Karpas-422 (cell line): ENCODE measurements at places on chromosomes 2 and 18. TPM values are rescaled to one million over a fixed set of nuclear protein-coding genes. Genes with fewer than 3 reads are reported as not detected.

DNA sequence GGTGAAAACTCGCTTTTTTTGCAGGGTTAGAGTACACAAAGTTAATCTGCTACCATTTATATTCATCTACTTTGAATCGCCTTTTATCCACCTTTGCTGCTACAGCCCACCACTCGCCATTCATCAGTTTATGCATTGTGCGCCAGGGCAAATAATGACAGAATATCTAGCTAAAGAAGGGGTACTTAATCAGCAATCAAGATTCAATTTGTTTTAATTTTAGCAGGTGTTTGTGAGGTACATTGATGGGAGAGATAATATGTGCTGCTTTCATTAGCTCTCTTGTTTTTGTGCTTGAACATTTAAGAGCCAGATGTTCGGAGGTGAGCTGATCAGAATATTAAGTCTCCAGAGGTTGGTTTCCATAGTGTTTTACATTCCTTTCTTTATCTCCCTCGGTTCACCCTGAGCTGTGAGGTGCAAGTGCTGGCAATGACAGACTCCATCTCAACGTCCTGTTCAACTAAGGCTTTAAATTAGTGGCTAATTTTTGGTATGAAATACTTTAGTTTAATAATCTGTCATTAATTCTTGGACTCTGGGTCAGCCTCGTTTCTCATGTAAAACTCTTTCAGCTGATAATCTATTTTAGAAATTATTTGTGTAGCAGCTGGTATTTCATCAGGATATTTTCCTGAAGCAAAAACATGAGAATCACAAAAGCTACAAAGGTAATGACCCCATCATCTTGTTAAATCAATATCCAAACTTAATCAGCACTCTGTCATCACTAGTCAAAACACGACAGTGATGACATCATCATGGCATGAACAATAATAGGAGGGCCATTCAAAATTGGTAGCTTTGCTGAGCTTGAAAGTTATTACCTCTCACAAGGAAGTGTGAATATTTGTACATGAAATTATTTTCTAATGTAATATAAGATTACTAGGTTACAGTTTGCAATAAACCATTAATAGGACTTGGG is 479.9 kb upstream of the FANCL start:
- no peak for DNase-seq

GRCh38 chr18:47528343-47528742 is 276.9 kb upstream of the SKOR2 start:
- no peak for DNase-seq

DNA sequence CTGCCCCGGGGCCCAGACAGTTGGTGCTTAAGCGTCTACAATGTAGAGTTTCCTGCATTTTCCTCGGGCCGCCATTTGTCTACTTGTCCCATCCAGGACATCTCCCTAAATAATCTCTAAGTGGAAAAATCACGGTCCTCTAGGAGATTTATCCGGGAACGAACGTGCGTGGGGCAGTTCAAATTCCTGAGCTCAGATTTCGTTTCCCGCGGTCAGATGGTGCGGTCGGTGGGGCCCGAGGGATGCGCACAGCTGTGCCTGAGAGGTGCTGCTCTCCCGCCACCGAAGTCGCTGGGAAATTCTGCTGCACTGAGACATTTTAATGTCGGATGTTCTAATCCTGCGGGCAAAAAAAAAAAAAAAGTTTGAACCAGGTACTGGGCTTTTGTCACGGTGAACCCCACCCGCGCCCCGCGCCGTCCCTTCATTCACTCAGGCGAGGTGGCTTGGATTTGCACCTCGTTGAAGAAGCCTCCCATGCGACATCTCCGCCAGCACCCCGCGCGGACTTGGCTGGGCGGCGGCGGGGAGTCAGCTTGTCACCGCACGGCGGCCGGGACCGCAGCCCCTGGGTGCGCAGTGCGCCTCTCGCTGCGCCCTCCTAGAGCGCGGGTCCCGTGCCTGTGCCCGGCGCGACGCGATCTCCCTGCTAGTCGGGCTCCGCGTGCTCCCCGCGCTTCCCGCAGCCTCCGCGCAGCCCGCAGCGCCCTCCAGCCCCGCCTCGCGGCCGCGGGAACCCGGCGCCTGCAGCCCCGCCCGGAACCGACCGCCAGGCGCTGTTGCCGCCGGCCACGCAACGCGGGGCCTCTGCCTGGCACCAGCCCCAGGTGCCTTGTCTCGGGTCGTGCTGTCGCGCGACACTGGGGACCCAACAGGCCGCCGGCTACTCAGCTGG is 191.9 kb upstream of the TCF4 start:
- DNase-seq: no peak

The MYO7B gene
- 0.94 and 3.0 TPM in 2 replicates for total RNA-seq

- no peak for DNase-seq
These were observed 212.0 kb downstream of the SPAG16 start for GRCh38 chr2:213496226-213496625.

DNA sequence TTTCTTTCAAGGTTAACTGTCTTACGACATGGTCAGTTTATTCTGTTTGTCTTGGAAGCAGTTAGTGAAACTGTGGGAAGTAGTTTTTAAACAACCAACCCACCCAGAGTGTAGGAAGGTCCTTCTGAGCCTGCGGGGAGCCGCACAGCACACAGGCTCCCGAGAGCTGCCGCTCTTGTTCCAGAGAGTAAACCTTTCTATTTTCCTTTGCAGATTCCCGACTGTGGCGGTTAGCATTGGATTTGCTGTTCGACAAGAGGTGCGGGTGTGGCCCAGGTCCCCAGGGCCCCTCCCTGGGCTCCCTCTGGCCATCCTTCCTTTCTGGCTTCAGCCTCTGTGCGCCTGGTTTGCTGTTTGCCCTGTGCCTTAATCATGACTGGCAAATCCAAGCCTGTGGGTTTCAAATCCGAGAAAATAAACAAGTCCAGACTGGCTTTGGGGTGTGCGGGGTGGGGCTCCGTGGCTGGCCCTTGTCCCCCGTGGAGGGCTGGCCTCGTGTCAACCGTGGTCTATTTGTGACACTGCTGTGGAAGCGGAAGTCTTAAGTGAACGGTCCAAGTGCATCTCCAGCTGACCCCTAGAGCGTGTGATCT is 30.7 kb downstream of the IMPA2 start:
- DNase-seq: no peak

The ZC3H8 gene
- total RNA-seq: 25.7 and 33.0 TPM in 2 replicates

- DNase-seq: no peak
These were observed 17.2 kb upstream of the GYPC start for GRCh38 chr2:126638746-126639145.

The GAREM2 gene
- not detected in 2 replicates for total RNA-seq

DNA sequence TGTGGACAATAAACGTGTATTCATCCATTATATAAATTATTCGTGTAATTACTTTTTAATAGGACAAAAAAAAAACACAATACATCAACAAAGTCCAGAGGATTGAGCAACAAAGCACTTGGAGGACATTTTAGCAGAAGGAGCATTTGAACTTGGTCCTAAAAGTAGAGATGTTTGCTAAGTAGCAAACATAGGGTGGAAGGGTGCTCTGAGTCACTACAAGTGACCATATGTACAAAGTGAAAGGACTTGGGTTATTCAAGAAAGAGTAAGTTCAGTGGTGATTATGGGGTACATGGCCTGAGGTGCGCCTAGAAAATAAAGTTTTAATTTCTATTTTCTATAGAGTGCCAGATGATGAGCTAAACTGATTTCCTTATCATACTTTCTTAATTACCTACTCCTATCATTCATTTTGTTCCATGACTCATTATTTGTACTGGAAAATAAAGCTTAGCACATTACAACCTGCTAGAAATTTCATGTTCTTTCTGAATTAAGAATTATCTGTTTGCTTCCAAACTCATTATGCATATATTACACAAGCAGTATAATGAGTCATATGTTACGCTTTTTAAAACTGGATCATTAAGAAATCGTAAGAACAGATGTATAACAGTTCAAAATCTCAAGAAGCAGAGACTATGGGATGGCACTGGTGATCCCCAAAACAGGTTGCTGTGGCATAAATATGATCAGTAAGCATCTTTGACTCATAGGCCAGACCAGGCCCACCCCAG is 13.1 kb upstream of the PPP1R1C start:
- DNase-seq: no peak

- DNase-seq: no peak
These were observed 6.7 kb downstream of the RPE start for GRCh38 chr2:210009126-210009525.

DNA sequence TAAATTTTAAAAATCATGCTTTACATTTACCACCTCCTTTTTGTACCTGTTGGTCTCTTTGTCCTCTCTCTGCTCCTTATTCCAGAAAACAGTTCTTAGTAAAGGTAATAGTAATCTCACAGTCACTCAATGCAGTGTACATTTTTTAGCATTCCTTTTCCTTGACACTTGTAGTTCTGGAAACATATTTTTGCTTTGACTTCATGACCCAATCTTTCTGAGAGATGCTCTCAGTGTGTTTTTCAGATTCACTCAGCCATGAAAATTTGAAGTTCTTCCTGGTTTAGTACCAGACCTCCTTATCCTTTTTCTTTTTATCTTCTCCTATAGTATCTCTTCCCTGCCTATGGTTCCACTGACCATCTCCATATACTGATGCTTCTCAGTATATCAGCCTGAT is 747.5 kb upstream of the ZEB2 start:
- no peak for DNase-seq

The MBOAT2 gene
- not detected in 2 replicates for total RNA-seq

- no peak for DNase-seq
These were observed 90.5 kb downstream of the TMEM17 start for GRCh38 chr2:62415518-62415917.

DNA sequence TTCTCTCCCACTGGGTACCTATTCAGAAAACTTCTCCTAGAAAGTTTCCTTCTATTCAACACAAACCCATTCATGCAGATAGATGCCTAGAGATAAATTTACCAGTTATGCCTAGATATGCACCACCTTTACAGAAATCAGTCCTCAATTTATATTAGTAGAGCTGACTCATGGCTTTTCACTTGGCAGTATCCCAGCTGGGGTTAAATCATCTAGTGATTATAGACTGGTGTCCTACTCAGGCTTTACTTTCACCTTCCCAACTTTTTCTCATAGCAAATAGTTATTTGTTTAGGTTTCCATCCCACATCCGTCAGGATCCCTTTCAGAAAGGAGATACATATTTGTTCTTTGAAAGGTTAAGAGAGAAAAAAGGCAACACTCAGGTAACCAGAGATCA is 124.5 kb downstream of the AQP4 start:
- no peak for DNase-seq

DNA sequence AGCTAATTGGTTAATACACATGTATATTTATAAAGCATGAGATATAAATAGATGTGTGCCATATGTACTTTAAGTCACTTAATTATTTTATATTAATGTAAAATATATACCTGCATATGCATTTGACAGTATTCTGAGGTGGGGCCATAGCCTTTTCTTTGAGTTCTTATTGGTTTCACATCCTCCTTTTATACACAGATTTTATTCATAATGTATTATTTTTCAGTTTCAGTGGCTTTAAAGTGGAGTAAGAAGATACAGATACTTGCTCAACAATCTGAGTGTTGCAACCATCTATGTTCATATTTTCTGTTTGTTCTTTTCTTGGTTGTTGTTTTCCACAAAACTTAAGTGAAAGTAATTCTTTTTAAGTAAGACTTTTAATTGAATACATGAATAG is 436.5 kb downstream of the RND3 start:
- no peak for DNase-seq

DNA sequence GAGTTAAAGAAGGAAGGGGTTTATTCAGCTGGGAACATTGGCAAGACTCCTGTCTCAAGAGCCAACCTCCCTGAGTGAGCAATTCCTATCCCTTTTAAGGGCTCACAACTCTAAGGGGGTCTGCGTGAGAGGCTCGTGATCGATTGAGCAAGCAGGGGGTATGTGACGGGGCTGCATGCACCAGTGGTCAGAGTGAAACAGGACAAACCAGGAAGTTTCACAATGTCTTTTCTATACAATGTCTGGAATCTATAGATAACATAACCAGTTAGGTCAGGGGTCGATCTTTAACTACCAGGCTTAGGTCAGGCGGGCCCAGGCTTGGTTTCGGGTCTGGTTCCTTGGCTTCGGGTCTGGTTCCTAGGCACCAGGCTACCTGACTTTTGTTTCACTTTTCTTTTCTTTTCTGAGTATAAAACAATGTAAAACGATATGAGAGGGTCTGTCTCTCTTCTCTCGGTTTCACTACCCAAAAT is 30.1 kb upstream of the LIPG start:
- DNase-seq: no peak

The NEURL3 gene
- total RNA-seq: not detected in 2 replicates

The VSNL1 gene
- not detected in 2 replicates for total RNA-seq

GRCh38 chr18:55421615-55422419 is 166.2 kb downstream of the TCF4 start:
- DNase-seq: peak; percentile 54

DNA sequence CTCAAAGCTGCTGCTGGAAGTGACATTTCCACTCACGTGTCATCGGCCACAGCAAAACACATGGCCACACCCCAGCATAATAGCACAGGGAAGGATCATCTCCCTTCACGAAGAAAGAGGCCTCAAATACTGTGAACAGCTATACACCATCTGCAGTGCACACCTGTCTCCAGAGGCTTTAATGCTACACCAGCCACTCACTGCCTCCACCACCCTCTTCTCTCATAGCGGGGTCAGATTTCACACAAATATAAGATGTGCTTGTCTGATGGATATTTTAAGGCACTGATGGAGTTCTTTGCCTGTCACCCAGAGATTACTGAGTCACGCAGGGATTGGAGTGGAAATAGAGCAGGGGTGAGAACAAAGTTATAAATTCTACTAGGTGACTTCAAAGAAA is 374.0 kb downstream of the ZNF516 start:
- DNase-seq: no peak

The PIAS2 gene
- 51.9 and 122 TPM in 2 replicates for total RNA-seq

The UGT1A9 gene
- not detected in 2 replicates for total RNA-seq

DNA sequence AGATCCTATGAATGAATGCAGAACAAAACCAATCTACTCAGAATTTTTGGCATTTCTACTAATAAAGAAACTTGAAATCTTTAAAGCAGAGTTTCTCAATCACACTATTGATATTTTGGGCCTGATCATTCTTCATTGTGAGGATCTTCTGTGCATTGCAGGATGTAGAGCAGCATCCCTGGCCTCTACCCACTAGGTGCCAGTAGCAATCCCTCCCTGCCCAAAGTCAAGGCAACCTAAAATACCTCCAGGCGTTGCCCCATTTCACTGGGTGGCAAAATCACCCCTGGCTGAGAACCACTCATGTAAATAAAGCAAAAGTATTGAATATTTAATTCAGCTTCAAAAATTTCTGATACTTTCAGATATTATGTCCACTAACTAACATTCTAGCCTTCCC is 213.0 kb downstream of the SP3 start:
- DNase-seq: peak; percentile 77

GRCh38 chr18:22347606-22348511 is 69.9 kb downstream of the CTAGE1 start:
- no peak for DNase-seq

- DNase-seq: no peak
These were observed 10.2 kb downstream of the MLPH start for GRCh38 chr2:237497009-237497837.

GRCh38 chr18:13613099-13613498 is 113.3 kb downstream of the FAM210A start:
- DNase-seq: peak; percentile 64

DNA sequence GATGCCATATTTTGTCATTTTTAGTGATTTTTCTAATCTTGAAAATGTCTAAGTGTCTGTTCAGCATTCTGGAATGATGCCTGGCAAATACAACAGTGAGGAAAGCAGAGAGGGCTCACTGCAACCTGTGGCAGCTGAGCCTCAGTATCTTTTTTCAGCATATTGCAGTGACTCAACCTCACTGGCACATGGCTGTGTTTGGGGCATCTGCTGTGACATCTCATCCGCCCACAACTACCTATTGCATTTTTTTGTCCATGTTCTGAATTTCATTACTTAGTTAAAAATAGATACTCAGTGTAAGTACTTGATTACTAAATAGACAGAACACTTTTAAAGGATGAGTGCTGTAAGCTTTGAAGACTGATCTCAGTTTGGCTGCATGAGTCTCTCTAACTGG is 10.7 kb downstream of the BABAM2 start:
- DNase-seq: no peak

The CHRND gene
- not detected in 2 replicates for total RNA-seq

The TMEM169 gene
- not detected in 2 replicates for total RNA-seq
